ENCODE measurements at places on chromosomes 6 and 20.

GRCh38 chr6:18323935-18324705, 59.8 kb upstream of the DEK start:
- no peak for DNase-seq

GRCh38 chr6:126127659-126128058, 141.3 kb downstream of the TRMT11 start:
- DNase-seq = no peak

- DNase-seq = no peak
These were observed 27.5 kb downstream of the MCM8 start for GRCh38 chr20:5977975-5978374.

DNA sequence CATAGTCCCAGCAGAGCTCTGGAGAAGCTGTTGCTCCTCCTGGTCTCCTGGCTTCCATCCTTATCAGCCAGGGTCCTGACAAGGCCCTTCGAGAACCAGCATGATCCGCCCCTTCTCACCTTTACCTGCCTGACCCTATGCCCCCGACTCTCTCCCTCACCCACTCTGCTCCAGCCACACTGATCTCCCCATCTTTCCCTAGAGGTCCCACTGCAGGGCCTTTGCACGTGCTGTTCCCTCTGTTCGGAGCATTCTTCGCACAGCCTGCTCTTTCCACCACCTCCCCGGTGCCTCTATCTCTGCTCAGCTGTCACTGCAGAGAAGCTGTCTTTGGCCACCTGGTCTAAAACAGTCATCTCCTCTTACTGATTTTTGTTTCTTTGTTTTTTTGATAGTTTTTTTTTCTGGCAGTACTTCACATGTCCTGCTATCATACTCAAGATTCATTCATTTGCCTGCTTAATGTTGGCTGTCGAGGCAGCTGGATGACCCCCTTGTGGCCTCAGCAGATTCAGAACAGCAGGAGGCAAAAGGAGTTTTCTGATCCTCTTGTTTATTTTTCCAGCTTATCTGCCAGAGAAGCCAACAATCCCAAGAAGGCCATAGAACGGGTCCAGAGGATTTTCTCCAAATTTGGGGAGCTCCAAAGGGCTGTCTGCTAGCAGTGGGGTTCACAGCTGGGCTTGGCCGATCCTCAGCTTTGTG, 1.6 kb upstream of the PTGIS start:
- DNase-seq = no peak

DNA sequence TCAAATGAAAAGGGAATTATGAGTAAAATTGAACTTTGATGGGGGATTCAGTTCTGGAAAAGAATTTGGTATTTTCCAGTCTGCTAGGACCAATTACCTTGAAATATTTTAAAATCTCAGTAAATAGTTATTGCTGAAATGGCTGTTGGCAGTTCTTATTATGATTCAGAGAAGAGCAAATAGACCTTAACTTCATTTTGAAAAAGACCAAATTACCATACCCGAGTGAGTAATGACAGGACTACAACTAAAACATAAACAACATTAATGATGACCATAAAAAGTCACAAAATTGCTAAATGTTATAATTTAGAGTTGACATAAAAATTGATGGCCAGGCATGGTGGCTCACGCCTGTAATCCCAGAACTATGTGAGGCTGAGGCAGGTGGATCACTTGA, 21.7 kb downstream of the TRIM38 start:
- DNase-seq = no peak

DNA sequence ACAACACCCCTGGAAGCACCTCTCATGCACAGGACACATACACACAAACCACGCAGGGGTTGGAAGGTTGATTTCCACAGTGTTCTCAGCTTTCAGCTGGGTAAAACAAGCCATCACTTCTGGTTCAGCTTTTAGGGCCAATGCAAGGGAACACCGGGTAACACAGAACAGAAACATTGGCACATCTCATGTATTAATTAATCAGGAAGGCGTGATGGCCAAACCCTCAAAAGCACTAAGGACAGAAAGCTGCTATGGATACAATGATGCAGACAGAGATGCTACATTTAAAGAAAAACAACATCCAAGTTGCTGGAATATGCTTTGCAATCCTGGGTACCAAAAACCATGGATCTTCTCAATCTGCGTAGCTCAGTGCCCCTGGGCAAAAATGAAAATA, 104.3 kb upstream of the BEND6 start:
- DNase-seq = no peak

GRCh38 chr6:109194880-109195279, 99.6 kb downstream of the CEP57L1 start:
- DNase-seq = no peak

DNA sequence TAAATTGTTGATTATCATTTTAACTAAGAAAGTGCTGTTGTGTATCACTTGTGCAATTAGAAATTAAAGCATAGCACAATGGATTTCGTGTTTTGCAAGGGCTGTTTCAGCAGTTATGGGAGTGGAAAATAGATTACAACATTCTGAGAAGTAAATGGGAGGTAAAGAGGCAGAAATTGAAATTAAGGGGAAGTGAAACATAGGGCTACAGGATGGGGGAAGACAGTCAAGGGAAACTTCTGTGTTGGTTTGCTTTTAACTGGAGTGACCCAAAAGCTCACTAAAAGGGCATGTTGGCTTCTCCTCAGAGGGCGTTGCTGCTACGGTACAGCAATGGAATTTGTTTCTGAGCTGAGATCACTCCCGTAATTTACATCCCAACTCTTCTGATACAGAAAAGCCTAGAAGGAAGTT, 147.5 kb downstream of the BCAS1 start:
- DNase-seq = no peak

DNA sequence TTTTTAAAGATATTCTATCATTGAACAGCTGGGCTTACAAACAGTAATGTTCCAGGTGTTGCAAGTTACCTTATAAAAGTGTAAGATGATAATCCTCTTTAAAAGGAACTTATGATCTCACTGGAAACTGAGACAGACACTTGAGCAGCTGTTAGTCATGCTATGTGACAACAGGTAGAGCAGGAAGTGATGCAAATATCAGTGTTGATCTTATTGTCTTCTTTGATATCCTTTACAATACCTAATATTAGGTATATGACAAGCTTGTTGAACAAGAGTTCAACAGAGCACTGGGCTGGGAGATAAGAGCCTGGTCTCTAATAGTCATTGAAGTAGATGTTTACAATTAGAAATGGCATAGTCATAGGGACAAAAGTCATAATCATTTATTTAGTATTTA, 150.0 kb downstream of the UBE3D start:
- DNase-seq = no peak

DNA sequence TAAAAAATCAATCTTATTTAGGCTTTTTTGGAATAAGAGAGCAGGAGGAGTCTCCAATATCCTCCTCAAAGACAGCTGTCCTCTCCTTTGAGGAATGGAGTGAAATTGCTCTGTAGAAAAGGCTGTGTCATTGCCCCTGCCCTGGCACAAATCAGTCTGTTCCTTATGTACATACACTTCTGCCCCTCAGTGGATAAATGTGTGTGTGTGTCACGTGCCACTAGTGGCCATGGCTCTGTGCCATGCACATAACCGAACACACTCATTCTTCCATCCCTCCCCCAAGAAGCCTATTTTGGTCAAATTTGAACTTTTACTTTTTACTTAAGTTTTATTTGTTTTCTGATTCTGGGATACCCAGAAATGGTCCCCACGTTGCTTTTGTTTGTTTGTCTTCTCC, 49.2 kb downstream of the ANKS1A start:
- no peak for DNase-seq

DNA sequence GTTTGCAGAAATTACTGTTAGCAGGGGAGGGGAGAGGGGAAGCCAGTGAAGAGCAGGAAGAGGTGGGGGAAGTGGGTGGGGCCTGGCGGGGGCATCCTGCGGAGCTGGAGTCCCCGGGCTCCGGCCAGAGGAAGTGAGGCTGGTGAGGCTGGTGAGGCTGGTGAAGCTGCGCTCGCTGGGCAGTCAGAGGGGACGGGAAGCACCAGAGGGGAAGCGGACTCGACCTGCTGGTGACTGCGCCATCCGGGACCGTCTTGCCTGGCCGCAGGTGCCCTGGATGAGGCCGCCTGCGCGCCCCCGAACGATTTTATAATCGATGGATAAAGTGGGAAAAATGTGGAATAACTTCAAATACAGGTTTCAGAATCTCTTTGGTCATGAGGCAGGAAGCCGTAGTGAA, 635.3 kb upstream of the MARCKS start:
- no peak for DNase-seq

DNA sequence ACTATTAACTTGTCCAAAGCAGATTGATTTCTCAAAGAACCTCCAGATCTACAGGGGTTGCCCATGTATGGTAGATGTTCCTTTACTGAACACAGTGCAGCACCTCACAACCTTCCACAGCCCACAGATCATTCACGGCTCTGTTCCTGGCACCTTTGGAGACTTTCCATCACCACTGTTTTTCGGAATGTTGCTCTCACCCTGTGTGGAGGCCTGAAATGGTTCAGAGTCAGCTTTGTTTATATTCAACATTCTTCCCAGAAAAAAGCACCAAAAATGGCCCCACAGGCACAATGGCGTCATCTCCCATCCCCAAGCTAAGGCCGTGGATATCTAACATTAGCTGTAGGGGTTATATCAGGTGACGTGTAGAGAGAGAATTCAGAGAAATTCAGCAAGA, 74.7 kb downstream of the DHX35 start:
- DNase-seq = no peak

DNA sequence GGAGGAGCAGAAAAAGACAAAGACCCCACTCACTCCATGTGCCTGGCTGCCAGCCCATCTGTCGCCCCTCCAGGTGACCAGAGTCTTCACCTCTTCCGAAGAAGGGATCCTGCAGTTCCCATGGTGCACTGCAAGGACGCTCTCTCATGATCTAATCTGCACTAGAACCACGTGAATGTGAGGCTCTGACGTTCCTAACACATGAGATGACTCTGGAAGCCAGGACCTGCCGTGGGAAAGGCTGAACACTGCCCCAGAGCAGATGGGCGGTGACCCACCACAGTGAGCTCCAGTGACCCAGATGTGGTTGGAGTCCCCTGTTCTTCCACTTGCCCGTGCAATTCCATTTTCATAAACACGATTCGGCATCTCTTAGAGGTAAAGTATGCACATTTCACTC, 39.6 kb upstream of the PDE10A start:
- no peak for DNase-seq

DNA sequence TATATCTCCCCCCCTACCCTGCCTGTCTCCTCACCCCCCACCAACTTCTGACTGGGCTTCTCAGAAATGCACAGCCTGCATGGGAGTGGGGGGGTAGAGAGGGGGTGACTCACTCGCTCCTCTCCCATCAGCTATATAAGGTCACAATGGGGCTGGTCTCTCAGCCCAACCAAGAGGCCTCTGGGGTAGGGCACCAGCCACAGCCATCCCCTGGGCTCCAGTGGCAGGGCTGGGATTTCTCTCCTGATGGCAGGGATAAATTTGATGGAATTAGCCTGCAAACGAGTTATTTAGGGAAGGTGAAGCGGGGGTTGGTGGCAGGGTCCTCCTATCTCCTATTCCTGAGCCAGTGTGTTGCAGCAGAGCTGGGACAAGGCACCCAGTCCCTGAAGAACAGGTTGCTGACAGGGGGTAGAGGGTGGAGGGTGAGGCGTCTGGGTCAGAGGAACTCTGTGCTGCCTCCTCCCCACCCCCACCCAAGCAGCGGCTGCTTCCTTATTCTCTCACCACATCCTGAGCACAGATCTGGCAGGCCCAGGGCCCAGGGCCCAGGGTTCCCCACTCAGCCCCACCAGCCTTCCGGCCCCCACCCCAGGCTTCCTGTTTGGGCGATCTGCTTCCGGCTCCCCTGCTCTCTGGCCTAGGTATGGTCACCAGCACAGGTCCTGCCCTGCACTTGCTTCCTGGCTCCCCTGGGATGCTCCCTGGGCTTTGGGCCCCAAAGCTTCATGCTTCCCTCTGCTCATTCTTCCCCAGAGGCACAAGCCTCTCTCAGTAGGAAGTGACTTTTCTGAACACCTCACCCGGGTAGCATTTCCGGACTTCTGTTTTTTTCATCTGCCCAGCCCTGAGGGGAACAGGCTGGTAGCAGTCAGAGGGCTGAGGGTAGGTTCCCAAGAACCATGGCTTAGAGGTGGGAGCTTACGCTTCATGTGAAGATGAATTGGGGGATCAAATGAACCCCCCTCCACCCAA, 4.0 kb downstream of the PPP1R18 start:
- DNase-seq = peak; percentile 75

- no peak for DNase-seq
These were observed 291.9 kb downstream of the KCNQ5 start for GRCh38 chr6:72913797-72914196.

DNA sequence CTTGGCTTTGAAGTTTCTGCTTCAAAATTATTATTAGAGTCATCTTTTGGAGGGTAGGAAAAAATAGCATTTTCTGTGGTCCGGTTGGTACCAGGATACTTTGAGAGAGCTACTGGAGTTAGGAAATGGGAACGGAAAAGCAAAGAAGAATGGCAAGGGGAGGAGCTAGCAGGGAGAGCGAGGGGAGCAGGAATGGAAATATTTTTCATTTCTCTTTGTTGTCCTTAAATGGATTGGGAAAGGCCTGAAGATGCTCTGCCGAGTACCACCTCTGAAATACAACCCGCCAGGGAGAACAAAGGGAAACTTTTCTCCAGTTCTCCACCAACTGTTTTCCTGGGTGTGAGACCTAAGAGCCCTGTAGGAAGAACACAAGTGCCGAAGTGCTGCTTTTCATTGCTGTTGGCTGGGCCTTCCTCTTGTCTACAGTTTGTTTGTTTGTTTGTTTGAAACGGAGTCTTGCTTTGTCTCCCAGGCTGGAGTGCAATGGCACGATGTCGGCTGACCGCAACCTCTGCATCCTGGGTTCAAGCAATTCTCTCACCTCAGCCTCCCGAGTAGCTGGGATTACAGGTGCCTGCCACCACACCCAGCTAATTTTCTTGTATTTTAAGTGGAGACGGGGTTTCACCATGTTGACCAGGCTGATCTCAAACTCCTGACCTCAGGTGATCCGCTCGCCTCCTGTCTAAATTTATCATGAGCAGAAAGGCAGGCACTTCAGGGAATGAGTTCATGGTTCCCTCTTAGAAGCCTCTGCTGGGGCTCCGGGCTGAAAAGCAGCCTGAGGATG, 3.5 kb upstream of the TRAF3IP2 start:
- no peak for DNase-seq

- DNase-seq = no peak
These were observed 12.3 kb downstream of the C20orf173 start for GRCh38 chr20:35517125-35517524.

DNA sequence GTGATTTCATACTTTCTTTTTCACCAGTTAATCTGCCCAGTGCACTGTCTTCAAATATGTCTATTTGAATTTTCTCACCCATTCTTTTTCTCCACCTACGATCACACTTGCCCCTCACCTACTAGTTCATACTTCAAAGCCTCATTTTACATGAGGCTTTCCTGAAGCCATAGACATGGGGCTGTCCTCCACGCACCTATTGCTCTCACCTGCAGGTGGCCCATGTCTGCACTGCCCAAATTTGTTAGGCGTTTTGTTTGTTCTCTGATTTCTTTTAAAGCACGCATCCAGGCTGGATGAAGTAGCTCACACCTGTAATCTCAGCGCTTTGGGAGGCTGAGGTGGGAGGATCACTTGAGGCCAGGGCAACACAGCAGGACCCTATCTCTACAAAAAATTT, 106.8 kb upstream of the RIPOR2 start:
- DNase-seq = no peak
